ENCODE measurements at places on chromosomes 13 and 19. TPM values are rescaled to one million over a fixed set of nuclear protein-coding genes. Genes with fewer than 3 reads are reported as not detected.

GRCh38 chr13:21324803-21325202, 134.3 kb downstream of the ZDHHC20 start:
- DNase-seq, result no peak

GRCh38 chr19:50465986-50466705, 10.2 kb upstream of the EMC10 start:
- DNase-seq, result no peak

GRCh38 chr19:12646551-12646950, 20.0 kb downstream of the MAN2B1 start:
- no peak for DNase-seq

The CARM1 gene
- total RNA-seq, result 32.4 TPM

- DNase-seq, result no peak
These were observed 441.5 kb upstream of the SPRY2 start for GRCh38 chr13:80782441-80782840.

The TEX26 gene
- not detected for total RNA-seq

The PABPC3 gene
- total RNA-seq, result 0.58 TPM

DNA sequence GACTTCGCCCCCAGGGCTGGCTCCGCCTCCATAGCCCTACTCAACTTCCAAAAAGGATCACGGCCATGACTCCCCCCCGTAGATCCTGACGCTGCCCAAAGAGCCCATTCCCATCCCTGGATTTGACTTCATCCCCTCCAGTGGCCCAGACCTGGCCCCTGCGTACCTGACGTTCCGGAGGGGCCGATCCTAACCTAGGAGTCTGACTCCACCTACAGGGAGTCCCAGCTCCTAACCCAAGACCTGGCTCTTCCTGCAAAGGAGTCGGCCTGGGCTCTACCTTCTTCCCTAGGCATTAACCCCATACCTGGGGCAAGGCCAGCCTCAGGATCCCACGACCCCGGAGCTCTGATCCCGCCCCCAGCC, 10.8 kb downstream of the STAP2 start:
- DNase-seq, result no peak

- peak; percentile 57 for DNase-seq
These were observed 15.4 kb upstream of the SBNO2 start for GRCh38 chr19:1189419-1189818.

GRCh38 chr13:29704648-29705047, 109.2 kb upstream of the SLC7A1 start:
- no peak for DNase-seq

The C1QTNF9 gene
- 0.10 TPM for total RNA-seq
